ENCODE measurements at places on chromosomes 6 and 20.

- DNase-seq: no peak
These were observed 154.5 kb downstream of the LPA start for GRCh38 chr6:160509610-160510009.

- no peak for DNase-seq
These were observed 103.0 kb downstream of the BCKDHB start for GRCh38 chr6:80209430-80209829.

GRCh38 chr6:146598772-146599405, at the start of gene ADGB:
TSS of gene ADGB (plus strand) at chr6:146598972. CDS start at chr6:146599041, 69 bp downstream.
- DNase-seq: no peak

GRCh38 chr6:63272397-63272796, 47.4 kb downstream of the LGSN start:
- DNase-seq: no peak

- DNase-seq: no peak
These were observed 1.0 kb upstream of the SGK1 start for GRCh38 chr6:134318974-134319281.

- no peak for DNase-seq
These were observed 7.6 kb downstream of the CD93 start for GRCh38 chr20:23078351-23079015.

DNA sequence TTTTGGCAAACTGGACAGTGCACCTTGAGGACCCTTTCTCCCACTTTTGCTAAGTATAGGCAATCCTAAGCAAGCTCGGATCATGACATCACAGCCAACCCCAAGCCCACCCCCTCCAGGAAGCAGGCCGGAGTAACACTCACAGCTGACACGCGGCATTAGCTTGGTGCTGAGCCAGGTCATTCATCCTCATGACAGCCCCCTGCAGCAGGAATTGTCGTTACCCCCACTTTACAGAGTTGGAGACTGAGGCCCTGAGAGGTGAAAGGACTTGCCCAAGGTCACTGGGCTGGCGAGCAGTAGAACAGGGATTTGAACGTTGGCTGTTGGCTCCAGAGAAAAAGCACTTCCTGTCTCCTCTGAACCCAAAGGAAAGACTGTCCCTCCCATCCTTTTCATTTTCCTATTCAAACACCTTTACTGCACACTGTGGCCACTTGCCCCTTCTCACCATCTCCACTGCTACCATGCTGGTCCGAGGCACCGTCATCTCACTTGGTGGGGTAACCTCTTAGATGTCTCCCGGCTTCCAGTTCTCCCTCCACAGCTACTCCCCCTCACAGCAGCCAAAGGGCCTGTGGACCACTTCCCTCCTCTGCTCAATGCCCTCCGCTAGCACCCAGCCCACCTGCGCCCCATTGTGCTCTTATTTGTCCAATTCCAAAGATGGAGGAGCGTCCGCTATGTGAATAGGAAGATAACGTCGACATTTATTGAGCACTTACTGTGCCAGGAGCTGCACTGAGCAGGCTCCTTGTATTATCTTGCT, 84.7 kb downstream of the PREX1 start:
- DNase-seq: no peak

- no peak for DNase-seq
These were observed 792 bp upstream of the MICA start for GRCh38 chr6:31402324-31403282.

GRCh38 chr6:3315841-3316240, 57.1 kb downstream of the PSMG4 start:
- DNase-seq: no peak

- no peak for DNase-seq
These were observed 69.5 kb downstream of the LCA5 start for GRCh38 chr6:79467716-79468115.

GRCh38 chr20:5148581-5148980, 21.8 kb downstream of the CDS2 start:
- DNase-seq: no peak

DNA sequence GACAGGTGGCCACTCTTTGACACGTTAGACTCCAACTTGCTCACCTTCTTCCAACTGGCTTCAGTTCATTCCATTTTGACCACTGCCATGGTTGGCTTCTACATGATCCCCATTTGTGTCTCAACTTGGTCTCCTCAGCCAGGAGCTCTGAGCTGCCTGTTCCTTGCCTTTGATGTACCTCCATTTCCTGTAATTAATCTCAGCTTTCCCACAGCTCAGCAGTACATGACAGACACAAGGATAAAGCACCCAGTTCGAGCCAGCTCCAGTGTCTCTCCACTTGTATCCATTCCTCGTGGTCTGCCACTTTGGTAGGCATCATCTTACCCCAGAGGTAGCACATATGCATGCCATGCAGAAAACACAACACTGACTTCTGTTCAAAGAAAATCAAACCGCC, 161.0 kb downstream of the TSHZ2 start:
- no peak for DNase-seq

DNA sequence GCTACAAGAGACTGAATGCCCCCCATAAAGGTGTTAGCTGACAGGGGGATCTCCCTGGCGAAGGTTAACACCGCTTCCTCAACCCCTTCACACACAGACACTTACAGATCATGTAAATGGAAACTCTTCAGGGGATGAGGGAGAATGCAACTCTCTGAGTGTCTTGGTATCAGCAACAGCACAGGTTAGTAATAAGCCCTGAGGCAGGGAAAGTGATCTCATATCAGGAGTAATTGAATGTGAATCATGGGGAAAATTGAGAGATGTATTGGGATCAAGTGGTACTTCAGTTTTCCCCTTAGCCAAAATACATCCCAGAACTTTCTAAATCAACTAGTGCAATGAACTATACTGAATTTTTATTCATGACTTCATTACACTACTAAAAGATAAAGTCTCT, 23.8 kb downstream of the OR2J3 start:
- DNase-seq: no peak

All from activated gamma-delta T cell (primary cell).